Right atrium auricular region (tissue), 2 donors: ENCODE measurements at places on chromosomes 6 and 20.

DNA sequence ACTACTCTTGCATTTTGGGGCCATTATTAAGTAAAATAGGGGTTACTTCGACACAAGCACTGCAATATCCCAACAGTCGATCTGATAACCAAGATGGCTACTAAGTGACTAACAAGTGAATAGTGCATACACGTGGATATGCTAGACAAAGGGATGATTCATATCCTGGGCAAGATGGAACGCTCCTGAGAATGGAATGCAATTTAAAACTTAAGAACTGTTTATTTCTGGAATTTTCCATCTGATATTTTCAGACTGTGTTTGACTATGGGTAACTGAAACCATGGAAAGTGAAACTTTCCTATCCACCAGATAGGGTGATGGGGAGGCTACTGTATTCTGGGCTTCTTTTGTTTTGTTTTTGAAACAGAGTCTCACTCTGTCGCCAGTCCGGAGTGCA is 66.5 kb downstream of the ILRUN start:
- no peak for DNase-seq

DNA sequence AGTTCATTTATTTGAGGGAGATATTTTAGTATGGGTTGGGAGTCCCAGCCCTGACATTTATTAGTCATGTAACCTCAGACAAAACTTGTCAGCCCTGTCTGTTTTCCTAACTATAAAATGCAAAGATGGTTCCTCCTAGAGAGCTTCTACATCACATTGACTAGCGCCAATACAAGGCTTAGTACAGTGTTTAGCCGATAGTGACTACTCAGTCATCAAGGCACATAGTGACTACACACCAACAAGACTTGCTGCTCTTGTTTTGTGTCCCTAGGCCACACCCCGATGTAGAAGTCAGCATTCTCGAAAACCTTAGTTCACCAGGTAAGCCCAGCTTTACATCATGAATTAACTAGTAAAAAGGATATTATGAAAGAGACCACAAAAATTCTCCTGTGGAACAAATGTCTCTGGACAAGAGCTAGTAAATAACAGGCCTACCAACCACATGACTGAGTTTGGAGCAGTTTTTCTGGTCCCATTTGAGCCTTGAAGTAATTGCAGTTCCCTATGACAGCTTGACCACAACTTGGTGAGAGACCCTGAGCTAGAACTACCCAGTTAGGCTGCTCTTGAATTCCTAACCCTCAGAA is 68.8 kb downstream of the PFDN4 start:
- DNase-seq: no peak

DNA sequence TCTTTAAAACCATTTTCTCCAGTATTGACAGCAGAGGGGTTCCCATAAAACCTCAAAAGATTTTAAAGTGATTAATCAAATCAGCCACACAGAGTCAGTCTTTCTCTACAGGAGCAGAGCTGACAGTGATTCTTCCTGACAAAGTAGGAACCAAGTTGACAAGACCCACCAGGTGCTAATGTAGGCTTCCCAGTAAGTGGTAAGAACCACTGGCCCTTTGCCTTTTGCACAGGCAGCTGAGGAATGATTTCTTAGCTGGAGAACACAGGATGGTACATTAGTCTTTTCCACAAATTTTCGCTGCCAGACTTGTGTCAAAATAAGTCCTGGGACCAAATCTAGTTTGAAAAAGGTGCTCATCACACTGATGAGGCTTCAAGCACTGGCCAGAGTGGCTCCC is 95.8 kb downstream of the ARMC2 start:
- DNase-seq: no peak

- DNase-seq: peak; percentile 82
Observed at GRCh38 chr6:160930547-160931377, 60.8 kb upstream of the MAP3K4 start.

DNA sequence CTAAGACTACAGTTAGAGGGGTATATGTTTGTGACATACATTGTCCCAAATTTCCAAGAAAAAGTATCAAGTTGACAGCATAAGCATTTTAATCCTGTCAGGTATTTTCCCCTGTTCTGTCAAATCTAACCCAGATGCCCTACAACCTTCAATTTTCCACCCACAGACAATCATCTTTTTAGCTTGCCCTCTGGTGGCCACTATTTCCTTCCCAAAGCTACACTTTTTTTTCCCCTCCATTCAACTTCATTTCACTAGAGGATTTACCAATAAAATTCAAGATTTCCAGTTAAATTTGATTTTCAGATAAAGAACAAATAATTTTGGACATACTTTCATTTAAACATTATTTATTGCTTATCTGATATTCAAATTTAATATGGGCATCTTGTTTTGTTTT is 286.6 kb downstream of the TENT5A start:
- no peak for DNase-seq

GRCh38 chr20:4342609-4343008 is 327.3 kb upstream of the RNF24 start:
- DNase-seq: no peak

DNA sequence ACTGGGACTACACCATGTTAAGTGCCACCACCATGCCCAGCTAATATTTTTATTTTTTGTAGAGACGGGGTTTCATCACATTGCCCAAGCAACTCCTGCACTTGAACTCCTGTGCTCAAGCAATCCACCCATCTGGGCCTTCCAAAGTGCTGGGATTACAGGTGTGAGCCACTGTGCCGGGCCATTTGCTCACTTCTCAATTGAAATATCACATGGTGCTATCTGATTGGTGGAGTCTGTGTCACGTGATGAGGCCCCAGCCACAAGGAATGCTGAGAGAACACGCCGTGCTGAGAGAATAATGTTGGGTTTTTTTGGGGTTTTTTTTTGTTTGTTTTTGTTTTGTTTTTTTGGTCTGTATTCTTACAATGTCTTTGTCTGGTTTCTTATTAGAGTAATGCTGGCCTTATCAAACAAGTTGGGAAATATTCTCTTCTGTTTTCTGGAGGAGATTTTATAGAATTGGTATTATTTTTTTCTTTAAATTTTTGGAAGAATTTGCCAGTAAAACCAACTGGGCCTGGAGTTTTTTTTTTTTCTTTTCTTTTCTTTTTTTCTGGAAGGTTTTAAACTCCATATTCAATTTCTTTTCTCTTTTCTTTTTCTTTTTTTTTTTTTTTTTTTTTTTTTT is 183.2 kb upstream of the KCNG1 start:
- DNase-seq: no peak

DNA sequence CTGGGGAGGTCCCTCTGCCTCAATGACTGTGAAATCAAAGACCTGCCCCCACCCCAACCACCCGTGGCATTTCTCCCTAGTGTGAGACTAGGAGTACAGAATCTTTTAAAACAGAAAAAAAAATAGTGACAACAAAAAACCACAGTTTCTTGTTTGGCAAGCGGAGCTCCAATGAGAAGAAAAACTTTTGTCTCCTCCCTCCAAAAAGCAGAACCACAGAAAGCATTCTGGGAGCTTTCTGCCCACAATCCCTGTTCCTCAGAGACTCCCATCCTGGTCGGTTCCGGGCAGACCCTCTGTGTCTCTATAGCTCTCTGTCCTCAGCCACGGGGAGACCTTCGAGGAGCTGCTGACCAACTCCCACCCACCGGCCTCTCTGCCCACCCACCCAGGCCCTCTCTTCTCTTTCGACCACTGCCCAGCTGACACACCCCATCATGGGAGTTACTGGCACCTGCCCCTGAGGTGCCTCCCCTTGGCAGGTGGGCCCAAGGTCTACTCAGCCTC is 4.9 kb downstream of the PREX1 start:
- DNase-seq: no peak

DNA sequence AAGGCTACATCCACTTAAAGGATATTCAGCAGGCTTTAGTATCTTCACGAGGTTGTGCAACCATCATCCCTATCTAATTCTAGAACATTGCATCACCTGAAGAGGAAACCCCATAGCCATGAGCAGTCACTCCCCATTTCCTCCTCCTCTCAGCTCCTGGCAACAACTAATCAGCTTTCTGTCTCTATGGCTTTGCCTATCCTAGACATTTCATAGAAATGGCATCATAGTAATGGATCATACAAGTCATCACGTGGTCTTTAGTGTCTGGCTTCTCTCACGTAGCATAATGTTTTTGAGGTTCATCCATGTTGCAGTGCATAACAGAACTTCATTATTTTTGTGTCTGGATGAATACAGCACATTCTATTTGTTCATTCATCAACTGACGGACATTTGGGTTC is 20.5 kb downstream of the SNAI1 start:
- peak; percentile 69 for DNase-seq

DNA sequence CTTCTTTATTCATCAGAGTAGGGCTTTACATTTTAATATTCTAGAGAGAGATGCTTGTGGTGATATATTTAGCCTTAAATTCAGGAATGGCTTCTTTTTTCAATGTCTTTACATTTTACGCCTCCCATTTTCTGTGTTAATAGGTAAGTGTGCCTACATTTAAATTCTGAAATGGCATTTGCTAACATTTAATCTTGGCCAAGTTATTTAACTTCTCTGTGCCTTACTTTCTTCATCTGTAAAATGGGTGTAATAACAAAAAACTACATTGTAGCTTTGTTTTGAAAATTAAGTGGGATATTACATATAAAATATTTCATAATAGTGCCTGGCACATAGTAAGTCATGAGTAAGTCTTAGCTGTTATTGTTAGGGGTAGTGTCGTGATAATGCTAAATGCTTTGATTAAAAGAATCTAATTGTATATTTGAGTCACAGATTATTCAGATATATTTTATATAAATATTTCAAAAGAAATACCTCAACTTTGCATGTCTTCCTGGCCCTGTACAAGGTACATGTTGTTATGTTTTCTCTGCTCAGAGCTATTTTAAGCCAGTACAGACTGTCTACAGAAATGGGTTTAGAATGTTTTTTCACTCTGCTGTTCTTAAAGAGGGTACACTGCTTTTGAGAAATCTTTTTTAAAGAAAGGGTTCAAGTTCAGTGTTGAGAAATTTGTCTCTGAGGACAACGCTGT is 18.8 kb downstream of the CARMIL1 start:
- no peak for DNase-seq

DNA sequence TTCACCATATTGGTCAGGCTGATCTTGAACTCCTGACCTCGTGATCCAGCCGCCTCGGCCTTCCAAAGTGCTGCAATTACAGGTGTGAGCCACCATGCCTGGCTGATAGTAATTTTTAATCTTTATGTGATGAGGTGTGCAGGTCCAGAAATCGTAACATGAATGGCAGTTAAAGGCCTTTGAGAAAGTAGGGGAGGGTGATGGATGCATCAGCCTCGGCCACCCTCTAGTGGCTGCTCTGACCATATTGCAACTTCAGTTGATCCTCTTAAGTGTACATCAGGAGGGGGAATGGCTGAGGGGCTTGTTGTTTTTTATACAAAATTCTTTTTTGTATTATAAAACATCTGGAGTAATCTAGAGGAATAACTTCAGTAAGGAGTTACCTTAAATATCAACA is 193.0 kb downstream of the ZFAND3 start:
- DNase-seq: no peak

GRCh38 chr6:43255408-43256054 is 12.2 kb downstream of the TTBK1 start:
- DNase-seq: no peak

DNA sequence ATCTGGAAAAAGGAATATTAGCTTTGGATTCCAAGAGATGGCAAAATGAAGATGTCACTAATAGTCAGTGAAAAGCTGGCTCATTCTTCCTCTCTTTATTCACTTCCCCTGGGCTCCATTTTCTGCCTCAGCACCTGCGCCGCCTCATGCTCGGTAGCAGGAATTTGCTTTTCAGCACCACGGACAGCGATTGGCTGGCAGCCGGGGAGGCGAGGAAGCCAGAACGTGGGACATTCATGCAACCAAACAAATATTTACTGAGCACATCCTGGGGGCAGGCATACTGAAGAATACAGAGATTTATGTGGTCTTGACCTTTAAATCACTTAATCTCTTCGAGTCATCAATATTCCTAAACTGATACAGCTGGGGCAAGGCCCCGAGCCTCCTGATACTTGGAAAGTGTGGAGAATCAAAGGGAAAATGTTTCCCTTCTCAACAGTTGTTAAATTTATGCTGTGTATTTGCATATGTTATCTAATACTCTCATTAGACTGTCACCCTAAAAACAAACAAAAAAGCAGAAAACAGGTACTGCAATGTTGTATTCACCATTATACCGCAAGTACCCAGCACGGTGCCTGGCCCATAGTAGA is 12.1 kb upstream of the PDYN start:
- no peak for DNase-seq

DNA sequence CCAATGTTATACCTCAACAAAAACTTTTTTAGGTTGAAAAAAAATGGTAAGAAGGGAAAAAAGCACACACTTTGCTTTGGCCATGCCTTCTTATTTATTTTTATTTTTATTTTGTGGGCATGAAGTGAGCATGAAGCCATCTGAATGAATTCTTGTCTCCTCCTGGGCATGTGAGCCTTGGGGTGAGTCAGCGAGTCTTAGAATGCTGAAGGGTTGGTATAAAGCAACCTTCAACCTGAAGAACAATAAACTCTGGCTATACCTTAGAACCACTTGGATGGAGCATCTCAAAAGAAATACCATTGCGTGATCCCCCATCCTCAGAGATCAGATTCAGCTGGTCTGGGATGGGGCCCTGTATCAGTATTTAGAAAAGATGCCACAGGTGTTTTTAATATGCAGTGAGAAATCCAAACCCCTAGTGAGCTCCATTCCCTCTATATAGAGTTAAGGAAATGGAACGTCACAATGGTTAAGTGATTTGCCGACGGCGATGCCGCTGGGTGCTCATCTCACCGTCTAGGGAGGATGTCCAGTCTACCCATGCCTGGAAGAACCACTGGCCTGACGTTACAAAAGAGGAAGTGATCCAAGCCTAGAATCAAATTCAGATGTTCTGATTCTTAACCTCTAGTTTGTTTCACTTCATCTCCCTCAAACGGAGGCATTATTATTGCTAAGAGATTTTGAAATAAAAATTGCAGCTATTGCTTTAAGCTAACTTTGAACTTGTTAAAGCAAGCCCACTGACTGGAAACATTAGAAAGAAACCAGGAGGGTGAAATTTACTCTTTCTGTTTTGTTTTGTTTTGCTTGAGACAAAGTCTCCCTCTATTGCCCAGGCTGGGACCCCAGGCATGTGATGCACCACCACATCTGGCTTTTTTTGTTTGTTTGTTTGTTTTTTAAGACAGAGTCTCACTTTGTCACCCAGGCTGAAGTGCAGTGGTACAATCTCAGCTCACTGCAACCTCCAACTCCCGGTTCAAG is 67.1 kb downstream of the EDN1 start:
- no peak for DNase-seq

DNA sequence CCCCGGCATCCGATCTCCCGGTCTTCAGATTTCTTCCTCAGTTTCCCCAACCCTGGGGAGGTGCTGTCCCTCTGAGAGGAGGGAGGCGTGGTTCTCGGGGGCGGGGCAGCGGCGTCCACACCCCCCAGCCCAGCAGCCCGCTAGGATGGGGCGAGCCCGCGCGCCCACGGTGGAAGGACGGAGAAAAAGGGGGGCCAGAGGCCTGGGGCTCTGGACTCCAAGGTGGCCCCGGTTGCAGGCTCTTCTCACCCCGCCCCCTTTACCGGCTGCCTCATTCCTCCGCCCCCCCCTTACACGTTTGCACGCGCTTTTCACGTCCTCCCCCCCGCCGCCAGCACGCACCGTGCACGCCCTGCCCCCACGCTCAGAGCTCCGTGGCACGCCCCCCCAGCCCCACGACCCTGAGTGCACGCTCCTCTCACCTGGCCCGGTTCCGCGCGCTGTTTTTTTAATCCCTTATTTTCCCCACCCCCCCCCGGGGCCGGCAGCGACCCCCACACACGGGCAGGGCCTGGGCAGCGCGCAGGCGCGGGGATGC is 402 bp downstream of the ZBTB12 start:
- DNase-seq: no peak
